Type B pancreatic cell (in vitro differentiated cells): ENCODE measurements at places on chromosomes 6 and 20. TPM values are rescaled to one million over a fixed set of nuclear protein-coding genes. Genes with fewer than 3 reads are reported as not detected.

TBC1D32 gene
- 9.9 and 12.4 TPM in 2 replicates for total RNA-seq

BNIP5 gene
- 1.4 and 2.1 TPM in 2 replicates for total RNA-seq

CDSN gene
- not detected in 2 replicates for total RNA-seq

MYLIP gene
- 44.4 and 54.9 TPM in 2 replicates for total RNA-seq

CPNE5 gene
- total RNA-seq, result 0.14 and 0.72 TPM in 2 replicates

TGM3 gene
- total RNA-seq, result 1.4 and 1.5 TPM in 2 replicates

LBP gene
- not detected in 2 replicates for total RNA-seq

FAM209A gene
- 0.46 and 0.52 TPM in 2 replicates for total RNA-seq

GRCh38 chr6:151430886-151431285 is 21.0 kb downstream of the RMND1 start:
- no peak overlapping the region for H3K27ac ChIP-seq
- DNase-seq, result no peak
- H3K36me3 ChIP-seq, result peaks cover 32% of the 10 kb centered on the region
- peaks cover 4% of the 10 kb centered on the region for H3K4me1 ChIP-seq
- H3K27me3 ChIP-seq, result no peaks in the 10 kb centered on the region

GRCh38 chr20:346640-347316 is at the start of gene NRSN2:
TSS of gene NRSN2 (plus strand) at chr20:347111. CDS start at chr20:349644, 2,533 bp downstream.
- H3K27me3 ChIP-seq, result no peaks in the 10 kb centered on the region
- DNase-seq, result no peak
- peaks cover 14% of the 10 kb centered on the region for H3K36me3 ChIP-seq
- H3K4me1 ChIP-seq, result peaks cover 16% of the 10 kb centered on the region
- H3K27ac ChIP-seq, result peak within 1 kb of the TSS; percentile 96

GRCh38 chr6:47741807-47742206 is 40.0 kb upstream of the OPN5 start:
- H3K27ac ChIP-seq, result no peak overlapping the region
- DNase-seq, result no peak
- H3K4me1 ChIP-seq, result no peaks in the 10 kb centered on the region

GRCh38 chr6:167946007-167946406 is 51.5 kb upstream of the KIF25 start:
- no peaks in the 10 kb centered on the region for H3K27me3 ChIP-seq
- H3K4me1 ChIP-seq, result peaks cover 4% of the 10 kb centered on the region
- no peak overlapping the region for H3K27ac ChIP-seq
- DNase-seq, result no peak

- H3K27ac ChIP-seq, result peak overlapping the region; percentile 76
Measured at GRCh38 chr6:53302678-53303360, 45.9 kb downstream of the ELOVL5 start.

DNA sequence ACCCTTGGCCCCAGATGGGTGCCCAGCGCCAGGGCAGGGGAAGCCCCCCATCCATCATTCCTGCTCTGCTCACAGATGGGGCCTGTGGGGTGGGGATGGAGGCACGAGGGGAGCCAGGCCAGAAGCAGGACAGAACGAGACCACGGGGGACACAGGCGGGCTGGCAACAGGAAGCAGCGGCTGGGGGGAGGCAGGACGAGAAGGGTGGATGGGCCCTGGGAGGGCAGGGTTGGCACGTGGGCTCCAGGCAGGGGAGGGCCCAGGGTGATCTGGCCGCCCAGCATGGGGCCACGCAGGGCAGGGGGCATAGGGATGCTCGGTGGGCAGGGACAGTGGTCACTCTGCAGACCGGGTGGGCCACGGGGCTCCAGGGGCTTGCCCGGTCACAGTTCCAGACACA is 41.6 kb downstream of the KCNQ2 start:
- H3K4me3 ChIP-seq, result no peak overlapping the region
- no peaks in the 10 kb centered on the region for H3K27me3 ChIP-seq
- H3K36me3 ChIP-seq, result peaks cover 4% of the 10 kb centered on the region
- DNase-seq, result no peak
- peaks cover 6% of the 10 kb centered on the region for H3K4me1 ChIP-seq
- H3K27ac ChIP-seq, result no peak overlapping the region

- H3K4me3 ChIP-seq, result no peak overlapping the region
- H3K27me3 ChIP-seq, result peaks cover 3% of the 10 kb centered on the region
- DNase-seq, result no peak
Measured at GRCh38 chr20:45479822-45480221, 10.3 kb downstream of the WFDC2 start.

- peaks cover 31% of the 10 kb centered on the region for H3K27me3 ChIP-seq
- H3K4me3 ChIP-seq, result peak overlapping the region; percentile 92
- peak overlapping the region; percentile 65 for H3K27ac ChIP-seq
- DNase-seq, result no peak
- peaks cover 6% of the 10 kb centered on the region for H3K4me1 ChIP-seq
- H3K36me3 ChIP-seq, result peaks cover 4% of the 10 kb centered on the region
Measured at GRCh38 chr6:28474441-28475219, 31.3 kb upstream of the ZSCAN23 start.

DNA sequence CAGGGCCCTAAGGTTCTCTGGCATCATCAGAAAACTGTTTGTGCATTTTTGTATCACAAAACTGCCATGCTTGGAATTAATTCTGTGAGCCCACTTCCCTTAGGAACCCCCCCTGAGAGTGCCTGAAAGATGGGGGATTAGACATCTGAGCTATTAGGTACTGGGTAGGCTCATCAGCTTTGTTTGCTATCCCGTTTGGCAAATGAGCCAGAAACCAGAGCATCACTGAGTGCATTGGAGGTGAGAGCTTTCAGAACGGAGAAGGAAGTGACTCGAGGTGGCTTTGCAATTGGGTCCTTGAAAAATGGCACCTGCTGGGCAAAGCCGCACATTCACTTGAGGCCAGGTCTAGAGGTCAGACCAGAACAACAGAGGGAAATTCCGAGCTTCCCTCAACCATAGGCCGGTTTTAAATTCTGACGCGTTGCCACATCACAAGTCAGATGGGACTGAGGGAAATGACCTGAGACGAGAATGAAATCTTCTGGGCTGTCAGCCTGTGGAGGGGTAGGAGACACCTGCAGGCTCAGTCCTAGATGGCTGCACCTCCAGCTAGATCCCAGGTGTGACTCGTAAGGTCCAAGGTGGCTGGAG is 8.4 kb upstream of the GLP1R start:
- no peak overlapping the region for H3K27ac ChIP-seq
- H3K4me3 ChIP-seq, result no peak overlapping the region
- H3K27me3 ChIP-seq, result peaks cover 78% of the 10 kb centered on the region
- no peaks in the 10 kb centered on the region for H3K4me1 ChIP-seq

DNA sequence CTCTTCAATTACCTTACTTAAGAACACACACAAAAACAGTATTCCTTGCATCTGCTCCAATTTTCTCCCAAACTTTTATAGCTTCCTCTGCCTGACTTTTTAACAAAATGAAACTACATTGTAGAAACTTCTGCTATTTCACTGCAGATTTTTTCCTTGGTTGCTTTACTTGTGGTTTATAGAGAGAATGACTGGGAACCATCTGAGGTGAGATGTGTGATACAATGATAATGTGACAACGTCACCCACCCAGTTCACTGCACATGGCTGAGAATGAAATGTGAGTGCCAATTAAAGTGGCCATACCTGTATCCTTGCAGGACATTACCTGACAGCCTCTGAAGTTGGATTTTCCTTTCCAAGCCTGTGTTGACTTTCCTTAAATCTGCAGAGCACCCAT is 258.4 kb downstream of the CD83 start:
- no peak overlapping the region for H3K27ac ChIP-seq
- H3K4me1 ChIP-seq, result peaks cover 25% of the 10 kb centered on the region
- no peak overlapping the region for H3K4me3 ChIP-seq

GRCh38 chr20:32336918-32337347 is 21.2 kb upstream of the ASXL1 start:
- H3K27me3 ChIP-seq, result no peaks in the 10 kb centered on the region
- no peak overlapping the region for H3K4me3 ChIP-seq
- peaks cover 13% of the 10 kb centered on the region for H3K4me1 ChIP-seq
- peaks cover 9% of the 10 kb centered on the region for H3K36me3 ChIP-seq
- DNase-seq, result no peak
